ENCODE measurements at places on chromosomes 2 and 18.
A peak's percentile ranks its signal among the peaks of the same experiment; 100 is the strongest.

DNA sequence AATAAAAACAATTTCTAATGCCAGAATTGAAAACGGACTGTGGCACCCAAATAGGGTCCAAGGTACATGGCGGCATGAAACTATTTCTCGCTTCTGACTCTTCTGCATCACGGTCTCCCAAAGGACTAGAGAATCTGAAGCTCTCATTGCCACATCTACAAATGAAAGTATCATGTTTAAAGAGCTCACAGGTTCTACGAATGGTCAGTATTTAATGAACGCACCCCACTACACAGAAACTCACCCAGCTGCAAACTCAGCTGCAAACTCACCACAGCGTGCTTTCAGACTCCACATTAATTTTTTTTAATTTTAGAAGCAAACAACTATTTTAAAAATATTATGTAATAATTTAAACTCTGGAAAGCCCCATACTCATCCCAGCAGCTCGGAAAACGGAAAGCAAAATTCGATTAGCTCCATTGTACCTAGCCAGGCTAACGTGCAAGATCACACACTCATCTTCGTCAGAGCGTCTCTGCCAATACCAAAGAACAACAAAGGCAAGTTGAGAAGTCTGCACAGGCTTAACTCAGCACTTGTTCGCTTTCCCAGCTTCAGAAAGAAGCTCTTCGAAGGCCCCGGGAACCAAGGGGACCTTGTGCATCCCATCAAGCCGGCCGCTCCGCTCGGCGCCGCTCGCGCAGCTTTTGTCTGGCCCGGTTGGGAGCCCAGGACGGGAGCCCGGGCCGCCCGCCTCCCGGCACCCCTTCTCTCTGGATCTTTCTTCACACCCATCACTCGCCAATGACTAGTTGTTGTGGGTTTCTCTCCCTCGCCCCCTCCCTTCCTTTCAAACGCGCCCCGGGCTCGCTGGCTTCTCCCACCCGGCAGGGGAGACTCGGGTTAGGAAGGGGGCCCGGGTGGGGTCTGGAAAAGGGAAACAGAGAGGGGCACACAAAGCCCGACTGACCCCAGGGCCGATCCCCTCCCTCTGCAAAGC, 785 bp downstream of the CLASP1 start:
- DNase-seq, result no peak

- DNase-seq, result no peak
Measured at GRCh38 chr2:24538720-24539119, 47.7 kb downstream of the NCOA1 start.

- DNase-seq, result no peak
Measured at GRCh38 chr2:68412127-68412819, 47.2 kb downstream of the PLEK start.

DNA sequence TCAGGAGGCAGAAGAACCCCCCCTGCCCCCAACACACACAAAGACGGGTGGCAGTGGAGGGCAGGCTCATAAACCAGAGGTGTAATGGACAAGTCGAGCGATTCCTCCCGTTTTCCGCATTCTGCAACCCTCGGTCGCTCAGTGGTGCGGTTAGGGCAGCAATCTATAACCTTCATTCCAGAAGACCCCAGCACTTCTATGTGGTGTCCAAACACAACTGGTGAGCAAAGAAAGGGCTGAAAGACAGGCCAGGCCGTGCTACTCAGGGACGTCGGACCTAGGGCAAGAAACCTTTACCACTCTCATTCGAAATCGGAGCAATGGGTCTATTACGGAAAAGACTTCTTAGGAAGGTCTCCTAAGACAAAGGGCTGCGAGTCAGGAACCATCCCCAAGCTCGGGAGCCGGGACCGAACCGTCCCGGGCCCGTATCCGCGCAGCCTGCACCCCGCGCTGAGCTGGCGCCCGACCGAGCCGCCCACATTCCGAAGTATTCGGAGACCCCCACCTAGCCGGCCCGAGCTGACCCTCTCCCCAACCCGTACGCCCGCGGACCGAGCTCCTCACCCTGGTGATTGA, 568 bp downstream of the ARL5A start:
- no peak for DNase-seq

DNA sequence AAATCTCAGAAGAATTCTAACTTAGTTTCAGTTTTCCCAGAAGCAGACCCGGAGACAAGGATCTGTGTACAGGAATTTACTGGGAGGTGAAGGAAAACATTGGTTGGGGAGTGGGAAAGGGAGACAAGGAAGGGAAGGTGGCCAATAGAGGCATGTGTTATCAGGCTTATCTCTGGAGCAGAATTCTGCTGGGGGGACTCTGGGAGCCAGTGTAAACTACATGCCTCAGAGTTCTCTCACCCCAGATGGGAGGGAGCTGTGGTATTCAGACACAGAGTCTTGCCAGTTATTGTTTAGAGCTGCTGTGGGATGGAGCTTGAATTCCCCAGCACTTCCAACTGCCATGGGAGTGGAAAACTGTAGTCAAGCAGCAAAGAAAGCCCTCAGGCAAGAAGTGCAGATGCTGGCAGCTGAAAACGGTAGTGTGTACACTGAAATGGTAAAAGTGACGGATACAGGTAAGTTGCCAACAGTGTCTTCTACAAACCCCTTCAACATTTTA, 19.0 kb downstream of the DNPEP start:
- DNase-seq, result no peak

- DNase-seq, result no peak
Measured at GRCh38 chr18:63445037-63445436, 22.8 kb upstream of the VPS4B start.

DNA sequence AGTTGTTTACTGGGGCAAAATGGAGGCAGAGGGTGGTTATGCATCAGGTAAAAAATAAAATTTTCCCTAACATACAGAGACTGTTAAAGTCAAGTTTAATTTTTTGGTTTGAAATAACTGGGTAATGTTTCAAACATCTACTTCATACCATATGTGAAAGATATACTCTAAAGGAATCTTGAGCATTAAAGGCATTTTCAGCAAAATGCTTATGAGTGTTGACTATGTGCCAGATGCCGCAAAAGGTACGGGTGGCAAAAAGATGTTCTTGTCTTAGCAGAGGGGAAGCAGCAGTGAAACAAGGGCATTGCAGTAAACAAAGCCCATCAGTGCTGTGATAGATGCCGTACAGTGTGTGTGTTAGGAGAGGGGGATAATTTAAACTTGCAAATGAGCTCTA, 263.1 kb upstream of the ID2 start:
- no peak for DNase-seq

DNA sequence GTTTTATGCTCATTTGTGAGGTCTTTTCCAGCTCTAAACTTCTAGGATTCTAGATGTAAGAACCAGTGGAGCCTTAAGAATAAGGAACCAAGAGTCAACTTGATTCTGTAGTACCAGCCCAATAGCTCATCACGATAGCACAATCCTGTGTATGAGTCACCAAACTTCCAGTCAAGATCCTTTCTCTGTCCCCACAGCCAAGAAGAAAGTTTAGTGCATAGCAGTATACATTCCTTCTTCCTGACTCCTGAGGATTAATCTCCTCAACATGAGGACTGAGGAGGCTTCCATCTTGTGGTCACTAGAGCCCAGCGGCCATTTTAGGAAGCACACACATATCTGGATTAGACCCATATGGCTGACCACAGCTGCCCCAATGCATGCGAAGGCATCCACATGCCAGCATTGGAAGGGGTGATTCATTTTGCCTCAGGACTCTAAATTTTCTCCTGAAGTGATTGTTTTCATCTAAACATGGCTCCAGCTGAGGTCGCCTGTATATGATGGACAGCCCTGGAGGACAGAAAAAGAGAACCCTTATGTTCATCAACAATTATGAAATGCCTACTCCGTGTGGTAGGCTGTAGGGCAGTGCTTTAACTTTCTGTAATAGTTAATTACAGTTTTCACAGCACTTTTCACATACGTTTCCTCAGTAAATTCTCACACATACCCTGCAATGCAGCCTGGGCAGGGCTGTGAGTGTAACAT, 53.5 kb downstream of the RASGRP3 start:
- DNase-seq, result no peak

DNA sequence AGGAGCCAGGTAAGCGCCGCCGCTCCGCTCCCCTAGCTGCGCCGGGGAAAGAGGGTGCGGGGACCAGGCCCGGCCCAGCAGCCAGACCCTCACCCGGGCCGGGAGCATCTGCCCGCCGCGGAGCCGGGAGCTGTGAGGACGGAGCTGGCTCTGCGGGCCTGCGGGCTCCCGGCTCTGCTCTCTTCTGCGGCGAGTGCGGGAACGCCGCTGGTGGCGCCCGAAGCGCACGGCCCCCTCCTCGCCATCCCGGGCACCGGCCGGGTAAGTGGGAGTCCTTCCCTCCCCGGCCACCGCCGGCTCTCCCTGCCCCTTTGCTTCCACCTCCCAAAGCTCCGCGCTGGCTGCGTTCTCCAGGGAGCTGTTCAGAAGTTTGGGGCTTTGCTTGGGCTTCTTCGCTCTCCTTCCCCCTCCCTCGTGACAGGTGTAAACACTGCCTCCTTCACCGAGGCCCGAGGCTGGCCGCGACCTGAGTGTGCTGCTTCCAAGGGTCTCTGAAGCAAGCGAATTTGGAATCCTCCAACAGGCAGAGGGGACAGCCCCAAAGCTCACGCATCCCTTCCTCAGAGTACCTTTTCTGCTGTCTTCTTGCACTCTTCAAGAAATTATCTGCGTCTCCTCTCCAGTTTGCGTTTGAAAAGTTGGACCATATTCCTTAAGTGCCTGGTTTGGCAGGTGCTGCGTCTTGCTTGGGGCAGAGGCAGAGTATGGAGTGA, 632 bp downstream of the AFTPH start:
- DNase-seq, result no peak

- DNase-seq, result no peak
Measured at GRCh38 chr2:140895378-140895777, 1235.4 kb downstream of the LRP1B start.

- no peak for DNase-seq
Measured at GRCh38 chr18:75478996-75479880, 51.7 kb upstream of the SMIM21 start.

DNA sequence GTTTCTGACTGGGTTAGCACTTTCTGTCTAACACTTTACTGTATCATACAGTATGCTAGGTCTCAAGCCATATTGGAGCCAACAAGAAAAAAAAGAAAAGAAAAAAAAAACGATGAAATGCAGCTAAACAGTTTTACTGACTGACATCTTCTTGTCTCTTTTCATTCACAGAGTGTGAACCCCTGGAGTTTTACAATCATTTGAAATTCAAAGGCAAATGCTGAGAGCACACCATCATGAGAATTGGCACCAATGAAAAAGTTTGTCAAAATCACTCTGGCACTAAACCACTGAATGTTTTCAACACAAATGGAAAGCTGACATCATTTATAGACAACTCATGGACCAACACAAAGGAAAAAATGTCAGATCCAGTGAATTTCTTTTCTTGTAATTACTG, 513.3 kb downstream of the LRRTM4 start:
- DNase-seq, result no peak

- no peak for DNase-seq
Measured at GRCh38 chr2:168320267-168320666, 72.9 kb upstream of the STK39 start.

- DNase-seq, result no peak
Measured at GRCh38 chr2:222977121-222977520, 74.9 kb upstream of the KCNE4 start.

DNA sequence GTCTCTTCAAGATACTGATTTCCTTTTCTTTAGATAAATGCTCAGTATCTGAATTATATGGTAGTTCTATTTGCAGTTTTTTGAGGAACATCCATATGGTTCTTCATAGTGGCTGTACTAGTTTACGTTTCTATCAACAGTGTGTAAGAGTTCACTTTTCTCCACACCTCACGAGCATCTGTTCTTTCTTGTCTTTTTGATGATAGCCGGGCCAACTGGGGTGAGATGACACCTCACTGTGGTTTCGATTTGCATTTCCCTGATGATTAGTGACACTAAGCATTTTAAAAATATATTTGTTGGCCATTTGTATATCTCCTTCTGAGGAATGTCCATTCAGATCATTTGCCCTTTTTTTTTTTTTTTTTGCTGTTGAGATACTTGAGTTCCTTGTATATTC, 458.8 kb downstream of the SETBP1 start:
- no peak for DNase-seq

- DNase-seq, result no peak
Measured at GRCh38 chr2:168713325-168713724, 89.1 kb upstream of the NOSTRIN start.

DNA sequence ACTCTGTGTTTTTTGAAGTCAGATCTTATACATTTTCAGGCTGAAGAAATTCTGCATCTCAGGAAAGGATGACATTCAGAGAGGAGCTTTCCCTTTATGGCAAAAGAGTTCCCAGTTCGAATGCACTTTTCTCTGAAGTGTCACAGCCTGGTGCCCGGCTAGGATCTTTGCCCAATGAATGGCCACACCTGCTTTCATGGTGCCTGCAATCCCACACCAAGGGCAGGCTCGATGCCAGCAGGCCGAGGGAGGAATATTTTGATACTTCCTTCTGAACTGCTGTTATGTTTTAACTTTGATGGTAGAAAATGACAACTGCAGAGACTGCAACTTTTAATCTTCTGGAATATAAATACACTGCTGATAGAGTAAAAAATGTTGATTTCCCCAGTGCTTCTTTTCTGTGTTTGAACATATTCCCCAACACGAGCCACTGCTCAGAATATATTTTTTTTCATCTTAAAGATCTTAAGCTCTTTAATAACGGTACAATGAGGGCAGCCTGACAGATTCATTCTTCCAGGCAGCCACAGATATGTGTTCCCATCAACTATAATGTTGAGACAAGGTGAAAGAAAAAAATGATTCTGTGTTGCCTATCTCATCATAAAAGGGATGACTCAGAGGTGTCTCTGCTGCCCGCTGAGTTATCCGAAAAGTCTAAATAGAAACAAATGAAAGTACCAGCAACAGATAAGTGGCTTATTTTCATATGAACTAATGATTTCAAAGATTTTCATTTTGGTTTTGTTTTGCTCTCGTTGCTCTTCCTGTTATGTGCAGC, 848.5 kb downstream of the DCDC2C start:
- DNase-seq, result no peak

- DNase-seq, result no peak
Measured at GRCh38 chr2:79935771-79936657, 368.5 kb downstream of the LRRTM1 start.

GRCh38 chr18:55589625-55590291, 1.8 kb upstream of the TCF4 start:
- peak; percentile 90 for DNase-seq

DNA sequence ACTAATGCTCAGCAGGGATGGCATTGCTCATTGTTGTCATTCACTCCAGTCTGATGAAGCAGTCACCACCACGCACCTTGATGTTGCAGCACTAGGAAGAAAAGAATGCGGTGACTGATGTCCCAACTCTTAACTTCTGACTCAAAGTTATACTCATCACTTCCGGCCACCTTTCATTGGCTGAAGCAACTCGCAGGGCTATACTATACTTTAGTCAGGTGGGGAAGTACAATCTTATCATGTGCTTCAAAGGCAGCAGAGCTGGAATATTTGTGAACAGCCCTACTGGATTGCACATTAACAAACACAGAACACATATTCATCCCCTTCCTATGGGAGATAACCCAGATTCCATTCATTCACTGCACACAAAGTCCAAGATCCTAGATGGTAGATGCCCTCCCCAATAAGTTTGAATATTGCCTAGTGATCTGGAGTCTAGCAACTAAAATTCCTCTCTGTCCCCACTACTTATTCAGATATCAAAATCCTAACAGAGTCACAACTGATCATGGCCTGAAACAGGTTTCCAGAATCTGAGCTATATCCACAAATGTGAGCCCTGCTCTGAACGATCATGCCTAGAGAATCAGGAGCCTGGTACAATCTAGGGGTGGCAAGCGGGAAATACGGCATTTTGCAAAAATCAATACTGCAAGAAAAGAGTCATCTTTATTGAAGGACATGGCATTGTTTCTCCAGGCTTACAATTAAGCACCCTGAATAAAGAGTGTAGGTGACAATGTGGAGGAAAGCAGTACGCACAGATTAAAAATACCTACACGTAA, 3.4 kb upstream of the SPATS2L start:
- DNase-seq, result no peak

GRCh38 chr2:43001787-43002468, 209.5 kb upstream of the HAAO start:
- no peak for DNase-seq

Measured in thoracic aorta (tissue), 2 donors.